SK-N-SH treated with all-trans-retinoic acid at 6 μM for 48 hours (cell line): ENCODE measurements at places on chromosomes 12 and 14.

- no peak for ATAC-seq
These were observed 469.3 kb downstream of the LRIG3 start for GRCh38 chr12:58450868-58451482.

- no peak for ATAC-seq
These were observed 11.9 kb downstream of the SLCO1B3 start for GRCh38 chr12:20822415-20822814.

DNA sequence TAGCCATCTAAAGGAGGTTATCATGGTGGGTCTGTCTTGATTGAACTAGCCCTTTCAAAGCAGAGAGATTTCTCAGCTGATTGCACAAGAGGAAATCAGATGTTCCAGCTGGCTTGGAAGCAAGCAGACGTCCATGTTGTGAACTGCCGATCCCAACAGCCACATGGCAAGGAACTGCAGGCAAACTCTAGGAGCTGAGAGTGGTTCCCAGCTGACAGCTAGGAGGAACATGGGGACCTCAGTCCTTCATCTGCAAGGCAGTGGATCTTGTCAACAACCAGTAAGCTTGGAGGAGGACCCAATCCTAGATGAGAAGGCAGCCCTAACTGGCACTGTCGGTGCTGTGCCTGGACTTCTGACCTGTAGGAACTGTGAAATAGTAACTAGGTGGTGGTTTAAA lies 7.7 kb downstream of the ACVR1B start:
- no peak for ATAC-seq

GRCh38 chr12:66066929-66067523 lies 63.5 kb downstream of the LLPH start:
- no peak for ATAC-seq

- ATAC-seq = no peak
These were observed 224.2 kb upstream of the SFSWAP start for GRCh38 chr12:131486451-131487230.

GRCh38 chr12:122235741-122236140 lies 9.9 kb upstream of the DIABLO start:
- no peak for ATAC-seq

- no peak for ATAC-seq
These were observed 40.0 kb upstream of the PAPOLA start for GRCh38 chr14:96461950-96462798.

- ATAC-seq = no peak
These were observed 38.7 kb downstream of the STK38L start for GRCh38 chr12:27282754-27283153.
